Heart left ventricle (tissue), 16 donors: ENCODE measurements at places on chromosomes 3 and 15. TPM values are rescaled to one million over a fixed set of nuclear protein-coding genes. Genes with fewer than 3 reads are reported as not detected.

- DNase-seq = peak; percentile 40
Observed at GRCh38 chr15:41772720-41773331, 1.5 kb upstream of the MAPKBP1 start.

- DNase-seq = no peak
Observed at GRCh38 chr3:33016846-33017405, 65.5 kb downstream of the CCR4 start.

CYP1A1 gene
- 0.38 TPM for polyA plus RNA-seq

DNA sequence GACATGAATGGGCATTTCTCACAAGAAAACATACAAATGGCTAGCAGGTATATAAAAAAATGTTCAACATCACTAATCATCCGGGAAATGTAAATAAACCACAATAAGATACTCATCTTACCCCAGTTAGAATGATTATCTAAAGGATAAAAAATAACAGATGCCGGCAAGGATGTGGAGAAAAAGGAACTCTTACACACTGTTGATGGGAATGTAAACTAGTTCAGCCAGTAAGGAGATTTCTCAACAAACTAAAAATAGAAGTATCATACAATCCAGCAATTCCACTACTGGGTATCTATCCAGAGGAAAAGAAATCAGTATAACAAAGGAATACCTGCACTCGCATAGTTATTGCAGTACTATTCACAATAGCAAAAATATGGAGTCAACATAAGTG, 124.2 kb downstream of the SATB1 start:
- no peak for DNase-seq

GAP43 gene
- 0.11 TPM for polyA plus RNA-seq

MGA gene
- 5.5 TPM for polyA plus RNA-seq

- peak; percentile 55 for DNase-seq
Observed at GRCh38 chr15:45637552-45638033, 2.8 kb downstream of the SQOR start.

DNA sequence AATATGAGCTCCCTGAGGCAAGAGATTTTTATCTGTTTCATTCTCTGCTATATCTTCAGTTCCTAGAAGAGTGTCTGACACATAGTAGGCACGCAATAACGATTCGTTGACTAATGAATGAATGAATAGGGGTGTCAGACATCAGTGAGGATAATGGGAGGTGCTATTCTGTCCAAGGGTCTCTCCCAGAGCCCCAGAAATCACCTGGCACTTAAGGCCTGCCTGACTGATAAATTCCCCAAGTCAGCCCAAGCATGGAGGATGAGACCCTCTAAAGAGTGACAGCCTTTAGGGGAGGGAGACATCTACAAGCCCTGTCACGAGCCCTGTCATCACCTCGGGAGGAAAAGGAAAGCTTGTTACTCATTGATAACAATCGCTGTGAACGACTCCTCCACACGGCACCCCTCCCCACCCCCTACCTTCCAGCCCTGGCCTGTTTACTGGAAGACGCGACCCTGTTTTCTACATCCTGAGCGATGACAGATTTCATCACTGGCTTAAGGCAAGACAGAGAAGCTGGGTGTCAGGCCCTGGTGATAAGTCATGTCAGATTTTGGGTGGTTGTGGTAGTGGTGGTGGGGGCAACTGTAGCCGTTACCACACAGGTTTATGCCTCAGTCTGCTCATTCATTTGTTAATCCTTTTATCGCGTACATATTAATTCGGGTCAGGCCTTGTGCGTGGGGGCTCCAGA, 23.1 kb downstream of the BHLHE40 start:
- no peak for DNase-seq

GRCh38 chr15:35630985-35631384, 85.0 kb upstream of the DPH6 start:
- no peak for DNase-seq

DNA sequence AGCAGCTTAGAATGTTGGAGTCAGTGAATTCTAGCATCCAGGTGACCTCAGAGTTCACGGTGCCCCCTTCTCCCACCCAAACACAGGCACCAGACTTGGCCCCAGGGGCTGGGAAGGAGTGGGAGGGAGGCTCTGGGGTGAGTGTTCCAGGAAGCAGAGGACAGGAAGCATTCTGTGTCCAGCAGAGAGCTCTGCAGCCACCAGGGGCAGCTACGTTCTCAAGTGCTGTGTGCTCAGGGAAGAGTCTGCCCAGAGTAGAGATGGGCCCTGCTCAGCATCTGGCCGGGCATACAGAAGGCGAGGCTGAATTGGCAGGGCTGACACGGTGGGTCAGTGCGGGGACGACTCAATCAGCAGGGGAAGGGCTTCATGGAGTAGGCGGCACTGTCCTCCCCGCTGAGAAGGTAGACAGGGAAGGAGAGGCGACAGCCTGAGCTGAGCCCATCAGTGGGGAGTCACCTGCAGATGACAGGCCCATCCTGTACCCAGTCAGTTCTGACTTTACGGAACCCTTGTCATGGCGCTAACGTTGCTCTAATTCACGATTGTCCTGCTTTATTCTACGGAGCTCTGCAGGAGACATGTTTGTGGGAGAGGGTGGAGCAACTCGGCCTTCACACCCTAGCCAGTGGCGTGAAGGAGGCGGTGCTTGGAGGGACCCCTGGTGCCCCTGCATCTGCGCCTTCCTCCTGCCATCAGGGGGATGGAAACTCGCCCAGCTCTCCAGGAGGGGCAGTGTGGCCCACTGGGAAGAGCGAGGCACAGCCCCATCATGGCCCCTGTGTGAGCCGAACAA, 82.2 kb downstream of the C3orf70 start:
- no peak for DNase-seq

DNA sequence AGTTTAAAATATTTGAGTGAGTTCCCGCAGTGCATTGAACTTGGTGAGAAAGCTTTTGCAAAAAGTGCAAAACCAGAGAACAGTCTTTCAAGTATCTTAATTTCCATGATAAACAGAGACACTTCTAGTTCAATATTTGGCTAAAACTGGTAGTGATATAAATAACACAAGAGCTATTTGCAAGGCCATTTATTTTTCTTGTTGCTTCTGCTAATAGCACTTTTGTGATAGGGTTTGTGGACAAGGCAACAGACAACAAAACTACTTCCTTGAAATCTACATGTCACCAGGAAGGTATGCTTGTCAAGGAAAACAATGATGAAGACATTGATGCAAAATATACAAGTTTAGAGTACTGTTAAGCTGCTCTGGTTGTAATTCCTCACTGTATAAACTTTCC, 1225.1 kb downstream of the OTOL1 start:
- DNase-seq = no peak

GRCh38 chr3:129429602-129430001, 1.2 kb upstream of the EFCAB12 start:
- no peak for DNase-seq

DNA sequence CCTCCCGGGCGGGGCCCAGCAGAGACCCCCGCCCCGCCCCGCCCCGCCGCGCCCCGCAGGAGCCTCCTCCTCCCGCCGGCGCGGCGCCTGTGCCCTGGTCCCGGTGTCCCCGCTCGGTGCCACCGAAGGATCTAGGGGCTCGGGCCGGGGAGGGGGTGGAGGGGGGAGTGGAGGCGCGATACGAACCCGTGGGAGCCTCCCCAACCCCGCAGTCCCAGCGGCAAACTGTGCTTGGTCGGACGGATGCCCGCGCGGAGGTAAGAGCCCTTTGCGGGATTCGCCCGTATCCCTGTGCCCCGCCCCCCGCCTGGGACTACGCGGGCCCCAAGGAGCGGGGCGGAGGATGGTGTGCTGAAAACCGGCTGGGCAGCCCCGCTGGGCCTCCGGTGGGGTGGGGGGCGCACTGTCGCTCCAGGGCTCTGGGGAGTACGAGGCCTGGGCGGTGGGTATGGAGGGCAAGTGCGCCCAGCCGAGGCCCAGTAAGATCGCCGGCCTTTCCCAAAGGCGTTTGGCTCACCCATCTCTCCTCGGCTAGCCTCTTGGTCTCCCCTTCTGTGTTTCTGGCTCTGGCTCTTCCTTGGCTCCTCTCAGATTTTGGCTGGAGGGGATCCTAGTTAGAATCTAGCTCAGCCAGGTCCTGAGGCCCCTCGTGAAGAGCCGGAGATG, 65.6 kb upstream of the POLG start:
- no peak for DNase-seq

DNA sequence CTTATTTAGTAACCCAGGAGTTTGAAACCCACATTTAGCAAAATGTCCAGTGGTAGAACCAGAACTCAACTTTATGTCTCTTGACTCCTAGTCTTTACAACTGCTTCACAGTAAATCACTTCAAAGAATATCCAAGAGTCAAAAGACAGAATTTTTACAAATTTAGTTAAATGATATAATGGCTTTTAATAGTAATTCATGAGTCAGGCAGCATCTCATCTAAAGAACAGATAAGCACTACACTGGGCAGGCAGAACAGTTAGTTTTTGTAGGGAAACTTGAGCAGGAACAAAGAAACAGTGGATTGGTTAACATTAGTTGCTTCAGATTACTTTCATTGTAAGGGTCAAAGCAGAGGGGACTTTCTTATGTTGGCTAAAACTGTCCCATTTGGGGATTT, 120.2 kb downstream of the NEO1 start:
- DNase-seq = no peak

- DNase-seq = no peak
Observed at GRCh38 chr15:29396176-29396811, 126.7 kb upstream of the NSMCE3 start.

- no peak for DNase-seq
Observed at GRCh38 chr3:118799303-118799702, 235.3 kb downstream of the IGSF11 start.

TMCO5A gene
- not detected for polyA plus RNA-seq

DNA sequence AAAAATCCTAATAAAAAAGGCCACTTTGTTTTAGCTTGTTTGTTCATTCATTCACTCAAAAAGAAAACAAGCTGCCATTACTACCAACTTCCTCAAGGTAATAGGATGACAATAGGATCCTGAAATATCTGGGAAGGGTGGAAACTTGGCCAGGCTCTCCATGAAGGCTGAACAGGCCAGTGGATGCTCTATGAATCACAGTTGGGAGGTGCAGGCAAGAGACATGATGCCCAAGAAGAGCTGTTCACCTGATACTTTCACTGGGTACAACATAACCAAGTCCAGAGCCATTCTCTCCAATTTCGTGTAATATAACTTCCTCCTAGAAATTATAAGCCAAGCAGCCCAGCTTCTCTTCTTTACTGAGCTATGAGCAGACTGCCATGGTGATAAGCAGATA, 37.3 kb downstream of the NMNAT3 start:
- no peak for DNase-seq

DNA sequence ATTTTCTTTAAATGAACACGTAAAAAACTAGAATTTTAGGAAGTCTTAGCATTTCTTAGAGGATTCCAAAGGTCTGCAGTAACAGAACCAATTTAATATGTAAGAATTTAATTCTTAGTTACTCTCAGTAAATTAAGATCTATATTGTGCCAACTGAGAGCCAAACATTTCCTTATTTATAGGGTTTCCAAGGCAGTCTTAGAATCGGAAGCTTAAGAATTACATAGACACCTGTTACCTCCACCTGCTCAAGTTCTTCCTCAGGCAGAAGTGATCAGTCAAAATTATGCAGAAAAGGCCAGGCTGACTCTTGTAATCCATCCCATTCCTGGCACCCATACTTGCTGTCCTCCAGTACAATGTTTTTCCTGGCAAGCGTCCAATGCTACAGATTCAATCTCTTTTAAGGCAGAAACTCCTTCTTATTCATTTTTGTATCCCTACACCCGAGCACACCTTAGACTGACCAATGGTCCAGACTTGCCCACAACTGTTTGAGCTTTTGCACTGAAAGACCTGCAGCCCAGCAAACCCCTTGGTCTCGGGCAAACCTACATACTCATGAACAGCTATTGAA, 64.3 kb downstream of the NCEH1 start:
- DNase-seq = no peak

DNA sequence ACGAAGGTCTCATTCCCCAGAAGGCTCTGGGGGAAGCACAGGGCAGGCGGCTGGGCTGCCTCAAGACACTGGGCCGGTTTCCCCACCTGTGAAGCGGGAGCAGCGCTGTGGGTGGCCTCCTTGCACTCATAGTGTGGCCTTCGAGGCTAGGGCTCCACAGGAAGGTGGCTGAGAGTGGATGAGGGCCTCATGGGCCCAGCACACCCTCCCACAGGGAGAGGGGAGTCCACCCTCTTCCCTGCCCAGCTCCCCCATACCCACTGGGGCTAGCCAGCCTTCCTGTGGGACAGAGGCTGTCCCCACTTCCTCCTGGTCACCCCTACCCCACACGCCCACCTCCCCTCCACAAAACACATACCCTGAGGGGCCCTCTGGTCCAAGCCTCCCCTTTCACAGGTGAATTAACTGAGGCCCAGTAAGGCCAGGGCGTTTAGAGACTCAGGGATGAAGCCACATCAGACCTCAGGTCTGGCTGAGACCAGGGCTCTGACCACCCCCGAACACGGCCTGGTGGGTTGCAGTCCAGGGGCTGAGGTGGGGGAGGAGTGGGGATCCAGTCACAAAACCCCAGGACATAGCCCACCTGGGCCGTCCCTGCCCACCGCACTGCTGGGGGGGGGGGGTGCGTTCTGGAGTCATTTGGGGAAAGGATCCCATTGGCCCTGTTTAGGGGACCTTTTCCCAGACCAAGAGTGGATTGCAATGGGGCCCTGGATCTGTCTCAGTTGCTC, 1.1 kb downstream of the ANPEP start:
- no peak for DNase-seq

- no peak for DNase-seq
Observed at GRCh38 chr3:134681522-134681900, 30.7 kb upstream of the KY start.

CELF6 gene
- polyA plus RNA-seq = 0.78 TPM

MED12L gene
- 0.08 TPM for polyA plus RNA-seq

A4GNT gene
- not detected for polyA plus RNA-seq

DNA sequence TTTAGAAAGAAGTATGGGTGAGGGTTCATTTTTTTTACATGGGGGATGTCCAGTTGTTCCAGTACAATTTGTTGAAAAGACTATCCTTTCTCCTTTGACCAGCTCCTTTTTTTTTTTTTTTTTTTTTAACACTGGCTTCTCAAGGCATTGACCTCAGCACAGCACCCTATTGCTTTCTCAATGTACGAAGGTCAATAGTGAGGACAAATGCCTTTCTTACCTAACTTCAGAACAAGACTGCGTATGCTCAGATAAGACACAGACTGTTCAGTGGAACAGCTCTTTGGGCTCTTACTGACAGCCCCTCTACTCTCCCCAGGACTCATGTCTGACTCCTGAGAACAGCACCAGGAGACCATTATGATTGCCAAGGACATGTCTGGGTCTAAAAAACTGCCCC, 10.4 kb upstream of the CILP start:
- DNase-seq = no peak

GRK7 gene
- polyA plus RNA-seq = not detected

- DNase-seq = no peak
Observed at GRCh38 chr15:66779331-66780009, 77.4 kb downstream of the SMAD6 start.

GRCh38 chr15:27441120-27441519, 470.1 kb downstream of the GABRG3 start:
- DNase-seq = no peak

- no peak for DNase-seq
Observed at GRCh38 chr3:186775999-186776398, 7.4 kb upstream of the EIF4A2 start.

SIDT1 gene
- polyA plus RNA-seq = 0.38 TPM

GRCh38 chr3:128932516-128933212, 53.2 kb downstream of the ACAD9 start:
- no peak for DNase-seq
